Esophagus squamous epithelium (tissue), 5 donors: ENCODE measurements at places on chromosomes 13 and 19. TPM values are rescaled to one million over a fixed set of nuclear protein-coding genes. Genes with fewer than 3 reads are reported as not detected.

- peaks cover 10% of the 10 kb centered on the region for H3K4me1 ChIP-seq
- H3K36me3 ChIP-seq = no peaks in the 10 kb centered on the region
- H3K27ac ChIP-seq = no peak overlapping the region
- no peaks in the 10 kb centered on the region for H3K27me3 ChIP-seq
- no peak for DNase-seq
These were observed 11.1 kb upstream of the OLFM4 start for GRCh38 chr13:53017433-53017970.

GRCh38 chr19:4199699-4200293, 17.3 kb downstream of the ANKRD24 start:
- peaks cover 15% of the 10 kb centered on the region for H3K4me1 ChIP-seq
- H3K4me3 ChIP-seq = no peak overlapping the region
- H3K36me3 ChIP-seq = no peaks in the 10 kb centered on the region
- peaks cover 15% of the 10 kb centered on the region for H3K27me3 ChIP-seq

DNA sequence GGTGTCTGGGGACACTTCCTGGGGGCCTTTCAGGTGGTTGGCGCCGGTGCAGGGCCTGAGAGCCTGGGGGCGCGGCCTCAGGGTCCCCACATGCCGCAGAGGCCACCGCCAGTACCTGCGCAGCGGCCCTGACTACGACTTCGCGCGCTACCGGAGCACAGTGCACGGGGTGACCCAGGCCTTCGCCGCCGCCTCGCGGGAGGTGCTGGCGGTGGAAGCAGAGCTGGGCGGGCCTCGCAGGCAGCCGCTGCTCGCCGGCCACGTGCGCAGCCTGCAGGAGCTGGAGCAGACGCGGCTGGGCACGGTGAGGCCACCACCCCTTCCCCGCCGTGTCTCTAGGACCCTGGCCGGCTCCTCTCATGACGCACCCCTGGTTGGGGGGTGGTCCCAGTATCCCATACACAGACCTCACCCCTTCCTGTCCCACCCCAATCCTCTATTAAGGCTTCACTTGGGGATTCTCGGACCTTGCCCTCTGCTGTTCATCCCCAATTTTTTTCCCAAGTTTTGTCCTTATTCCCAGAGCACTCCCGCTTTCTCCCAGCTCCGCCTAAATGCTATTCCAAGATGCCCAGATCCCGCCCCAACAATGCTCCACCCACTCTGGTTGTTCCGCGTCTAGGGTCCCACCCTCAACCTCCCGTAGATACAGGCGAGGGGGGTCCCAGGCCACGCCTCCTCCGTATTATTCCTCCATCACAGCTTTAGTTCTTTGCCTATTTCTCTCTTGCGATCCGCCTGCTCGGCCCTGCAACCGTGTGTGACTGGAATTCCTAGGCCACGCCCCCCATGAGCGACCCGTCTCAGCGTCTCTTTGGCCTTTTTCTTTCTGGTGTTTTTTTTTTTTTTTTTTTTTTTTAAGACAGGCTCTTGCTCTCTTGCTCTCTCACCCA, 1.0 kb downstream of the REX1BD start:
- peak overlapping the region; percentile 95 for H3K4me3 ChIP-seq
- no peaks in the 10 kb centered on the region for H3K27me3 ChIP-seq
- peak overlapping the region; percentile 95 for H3K27ac ChIP-seq
- H3K36me3 ChIP-seq = peaks cover 20% of the 10 kb centered on the region

DNA sequence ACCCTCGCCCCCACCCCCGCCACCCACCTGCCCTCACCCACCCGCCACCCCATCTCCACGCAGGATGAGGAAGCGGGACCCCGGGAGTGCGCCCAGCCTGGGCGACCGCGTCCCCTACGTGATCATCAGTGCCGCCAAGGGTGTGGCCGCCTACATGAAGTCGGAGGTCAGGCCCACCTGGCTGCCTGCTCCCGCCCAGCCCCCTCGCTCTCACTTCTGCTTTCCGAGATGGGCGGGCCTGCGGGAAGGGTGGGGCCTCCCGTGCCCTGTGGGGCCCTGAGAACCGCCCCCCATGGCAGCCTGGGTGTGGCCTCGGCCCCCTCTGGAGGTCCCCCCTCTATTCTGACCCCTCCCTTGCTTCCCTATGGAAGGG, 3.1 kb upstream of the SPIB start:
- no peaks in the 10 kb centered on the region for H3K36me3 ChIP-seq
- no peak overlapping the region for H3K4me3 ChIP-seq
- peaks cover 19% of the 10 kb centered on the region for H3K4me1 ChIP-seq

CPB2 gene
- not detected for total RNA-seq

DNA sequence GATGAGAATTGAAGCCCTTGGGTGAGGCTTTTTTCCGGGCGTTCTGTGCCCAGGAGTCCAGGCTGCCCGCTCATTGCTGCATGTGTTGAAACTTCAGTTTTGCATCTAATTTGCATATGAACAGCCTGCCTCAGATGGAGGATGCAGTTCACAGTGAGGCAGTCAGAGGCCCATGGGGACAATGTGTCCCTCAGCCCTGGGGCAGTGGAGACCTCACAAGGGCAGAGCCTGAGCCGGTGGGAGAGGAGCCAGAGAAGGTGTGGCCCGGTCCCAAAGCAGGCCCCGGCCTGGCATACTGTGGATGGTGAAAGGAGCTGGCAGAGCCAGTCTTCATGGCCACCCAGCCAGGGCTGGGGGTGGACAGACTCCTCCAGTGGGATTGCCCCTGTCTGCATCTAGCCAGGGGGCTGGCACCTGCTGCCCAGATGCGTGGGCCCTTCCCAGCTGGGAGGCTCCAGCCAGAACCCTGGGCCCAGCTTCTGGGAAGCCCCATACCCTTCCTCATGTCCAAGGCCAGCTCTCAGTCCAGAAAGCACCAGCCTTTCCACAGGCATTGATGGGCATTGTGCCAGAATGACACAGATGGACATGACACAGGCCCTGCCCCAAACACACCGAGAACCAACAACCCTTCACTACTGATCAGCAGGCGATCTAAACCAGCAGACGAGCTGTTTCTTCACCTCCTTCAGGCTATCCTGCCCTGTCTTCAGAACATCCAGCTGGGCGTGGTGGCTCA, 32.9 kb upstream of the KCTD15 start:
- no peak for DNase-seq
- H3K27ac ChIP-seq = no peak overlapping the region
- no peaks in the 10 kb centered on the region for H3K36me3 ChIP-seq

DNA sequence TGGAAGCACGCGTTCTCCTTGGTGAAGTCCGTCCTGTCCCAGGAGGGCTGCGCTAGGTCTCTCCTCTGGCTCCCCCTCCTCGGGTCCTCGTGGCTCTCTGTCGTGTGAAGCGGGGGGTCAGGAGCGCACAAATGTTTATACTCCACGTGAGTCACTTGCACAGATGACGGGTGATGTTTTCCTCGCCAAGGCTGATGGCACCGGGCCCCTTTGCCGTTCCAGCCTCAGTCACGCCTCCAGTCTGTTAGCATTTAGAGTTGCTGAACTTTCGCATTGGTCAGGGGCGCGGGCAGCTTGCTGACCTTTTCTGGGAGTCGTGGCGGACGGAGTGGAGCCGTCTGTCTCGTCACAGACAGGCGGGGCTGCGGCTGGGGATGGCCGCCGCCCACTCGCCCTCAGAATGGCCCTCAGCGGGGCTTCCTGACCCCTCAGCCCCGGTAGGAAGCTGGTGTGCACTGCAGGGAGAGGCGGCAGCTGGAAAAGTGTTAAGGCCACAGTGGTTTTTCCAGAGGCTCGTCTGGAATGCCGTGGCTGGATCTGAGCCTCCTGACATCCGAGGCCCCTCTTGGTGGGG, 13.7 kb downstream of the KLHL26 start:
- peak overlapping the region; percentile 77 for H3K27ac ChIP-seq
- H3K36me3 ChIP-seq = no peaks in the 10 kb centered on the region
- H3K27me3 ChIP-seq = no peaks in the 10 kb centered on the region
- no peak for DNase-seq
- peaks cover 42% of the 10 kb centered on the region for H3K4me1 ChIP-seq

- H3K27ac ChIP-seq = no peak overlapping the region
- H3K36me3 ChIP-seq = peaks cover 43% of the 10 kb centered on the region
- H3K4me3 ChIP-seq = no peak overlapping the region
- peaks cover 7% of the 10 kb centered on the region for H3K27me3 ChIP-seq
- H3K4me1 ChIP-seq = peaks cover 39% of the 10 kb centered on the region
- no peak for DNase-seq
These were observed 5.6 kb upstream of the AMH start for GRCh38 chr19:2243274-2244124.

GRCh38 chr13:26787961-26788360, 27.4 kb upstream of the GPR12 start:
- no peaks in the 10 kb centered on the region for H3K36me3 ChIP-seq
- DNase-seq = no peak
- no peaks in the 10 kb centered on the region for H3K27me3 ChIP-seq
- no peaks in the 10 kb centered on the region for H3K4me1 ChIP-seq

VAV1 gene
- 0.83 TPM for total RNA-seq

MEF2B gene
- total RNA-seq = 0.70 TPM

CD37 gene
- total RNA-seq = 21.4 TPM

GRCh38 chr13:35140831-35141230, 198.8 kb downstream of the NBEA start:
- DNase-seq = no peak
- no peaks in the 10 kb centered on the region for H3K36me3 ChIP-seq
- no peaks in the 10 kb centered on the region for H3K4me1 ChIP-seq
- no peak overlapping the region for H3K27ac ChIP-seq

GRCh38 chr13:97276862-97277269, 54.7 kb downstream of the MBNL2 start:
- no peak for DNase-seq
- peaks cover 88% of the 10 kb centered on the region for H3K4me1 ChIP-seq
- H3K27me3 ChIP-seq = no peaks in the 10 kb centered on the region
- no peaks in the 10 kb centered on the region for H3K36me3 ChIP-seq
- no peak overlapping the region for H3K4me3 ChIP-seq
- peak overlapping the region; percentile 46 for H3K27ac ChIP-seq

DNA sequence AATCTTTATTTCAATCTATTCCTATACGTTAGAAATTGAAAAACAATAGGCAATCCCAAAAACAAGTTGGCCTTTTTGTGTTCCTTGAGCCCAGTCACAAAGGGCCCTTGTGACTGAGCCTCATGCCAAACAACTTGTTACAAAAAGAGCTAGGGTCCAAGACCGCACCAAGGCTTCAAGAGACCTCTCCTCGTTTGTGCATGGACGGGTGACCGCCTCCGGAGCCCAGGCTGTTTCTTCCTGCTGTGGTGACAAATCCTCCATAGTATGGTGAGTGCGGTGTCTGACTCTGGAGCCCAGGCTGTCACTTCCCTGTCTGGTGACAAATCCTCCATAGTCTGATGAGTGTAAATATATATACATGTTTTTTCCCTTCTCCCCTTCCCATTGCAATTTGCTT, 63.7 kb downstream of the ZNF93 start:
- no peak overlapping the region for H3K27ac ChIP-seq
- DNase-seq = no peak
- no peaks in the 10 kb centered on the region for H3K36me3 ChIP-seq
- no peak overlapping the region for H3K4me3 ChIP-seq
- no peaks in the 10 kb centered on the region for H3K27me3 ChIP-seq

DNA sequence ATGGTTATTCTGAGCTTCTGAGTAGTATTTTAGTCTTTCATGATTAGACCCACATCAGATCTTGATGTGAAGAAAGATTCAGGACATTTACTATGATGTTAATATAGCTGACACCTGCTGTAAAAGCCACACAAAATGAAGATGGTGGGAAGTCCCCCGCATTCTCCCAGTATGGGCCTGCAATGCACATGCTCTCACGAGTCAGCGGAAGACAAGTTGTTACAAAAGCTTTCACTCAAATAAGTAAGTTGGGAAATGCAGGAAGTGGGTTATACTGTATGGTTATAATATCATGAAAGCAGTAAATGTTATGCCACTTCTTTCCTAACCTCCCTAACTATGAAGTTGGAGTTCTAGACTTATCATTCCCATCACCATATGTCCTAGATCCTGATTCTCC, 171.9 kb downstream of the KLF5 start:
- peaks cover 15% of the 10 kb centered on the region for H3K4me1 ChIP-seq
- no peaks in the 10 kb centered on the region for H3K27me3 ChIP-seq
- H3K36me3 ChIP-seq = no peaks in the 10 kb centered on the region
- no peak for DNase-seq
- no peak overlapping the region for H3K4me3 ChIP-seq

GRCh38 chr19:14511229-14511593, 7.0 kb downstream of the DNAJB1 start:
- H3K27ac ChIP-seq = peak overlapping the region; percentile 99
- no peaks in the 10 kb centered on the region for H3K27me3 ChIP-seq
- H3K36me3 ChIP-seq = peaks cover 23% of the 10 kb centered on the region
- peaks cover 95% of the 10 kb centered on the region for H3K4me1 ChIP-seq
- no peak overlapping the region for H3K4me3 ChIP-seq

DNA sequence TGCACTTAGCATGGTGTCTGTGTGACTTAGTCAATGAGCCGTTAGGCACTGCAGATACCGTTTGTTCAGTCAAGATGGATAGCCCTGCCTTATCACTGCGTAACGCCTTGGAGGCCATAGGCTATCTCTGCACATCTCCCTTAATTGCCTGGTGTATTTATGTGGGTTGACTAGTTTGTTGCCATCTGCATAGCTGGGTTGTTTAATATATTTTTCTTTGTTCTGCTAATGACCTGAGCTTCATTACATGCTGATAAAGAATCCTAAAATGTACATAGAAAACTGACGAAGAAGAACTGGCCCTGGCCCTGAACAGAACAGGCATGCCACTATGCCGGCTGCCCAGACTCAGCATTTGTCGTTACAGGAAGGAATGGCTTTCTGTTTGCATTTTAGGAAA, 297.8 kb downstream of the SHISA2 start:
- no peaks in the 10 kb centered on the region for H3K36me3 ChIP-seq
- no peak overlapping the region for H3K27ac ChIP-seq
- no peaks in the 10 kb centered on the region for H3K4me1 ChIP-seq
- no peak overlapping the region for H3K4me3 ChIP-seq
- no peak for DNase-seq

NDUFA3 gene
- total RNA-seq = 29.5 TPM

NMRK2 gene
- not detected for total RNA-seq

DNA sequence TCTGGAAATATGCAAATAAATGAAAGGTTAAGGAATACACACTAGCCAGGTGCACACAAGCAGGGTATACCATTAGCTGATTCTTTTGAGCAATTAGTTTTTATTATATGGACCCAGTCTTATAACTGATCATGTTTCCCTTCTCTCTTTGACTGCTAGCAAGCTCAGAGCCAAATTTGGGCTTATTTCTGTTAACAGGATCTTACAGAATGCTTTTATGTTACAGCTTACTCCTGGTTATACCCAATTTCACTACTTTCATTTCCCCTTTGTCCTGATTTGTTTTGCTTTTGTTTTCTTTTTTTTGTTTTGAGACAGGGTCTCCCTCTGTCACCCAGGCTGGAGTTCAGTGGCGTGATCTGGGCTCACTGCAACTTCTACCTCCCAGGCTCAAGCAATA, 12.9 kb upstream of the TPT1 start:
- peaks cover 9% of the 10 kb centered on the region for H3K4me1 ChIP-seq
- peaks cover 93% of the 10 kb centered on the region for H3K36me3 ChIP-seq
- H3K4me3 ChIP-seq = no peak overlapping the region
- DNase-seq = no peak
